Glutamatergic neuron (in vitro differentiated cells): ENCODE measurements at places on chromosomes 7 and 10.

DNA sequence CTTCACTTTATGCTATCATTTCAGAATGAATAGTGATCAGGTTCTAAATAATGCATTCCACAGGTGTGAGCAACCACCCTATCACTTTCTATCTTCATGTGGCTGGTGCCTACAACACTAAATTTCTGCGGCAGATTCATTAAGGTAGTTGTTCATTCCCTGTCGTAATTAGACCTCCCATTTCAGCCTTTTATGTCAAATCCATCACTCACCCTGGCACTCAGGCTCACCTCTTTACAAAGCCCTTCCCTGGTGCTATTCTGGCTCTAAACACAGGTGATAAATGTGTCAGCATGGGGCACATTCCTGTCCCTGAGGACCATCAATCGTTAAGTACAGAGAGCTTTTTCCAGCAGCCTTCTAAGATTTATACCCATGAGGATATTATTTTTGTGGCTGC is 300.0 kb upstream of the C7orf33 start:
- DNase-seq, result no peak

DNA sequence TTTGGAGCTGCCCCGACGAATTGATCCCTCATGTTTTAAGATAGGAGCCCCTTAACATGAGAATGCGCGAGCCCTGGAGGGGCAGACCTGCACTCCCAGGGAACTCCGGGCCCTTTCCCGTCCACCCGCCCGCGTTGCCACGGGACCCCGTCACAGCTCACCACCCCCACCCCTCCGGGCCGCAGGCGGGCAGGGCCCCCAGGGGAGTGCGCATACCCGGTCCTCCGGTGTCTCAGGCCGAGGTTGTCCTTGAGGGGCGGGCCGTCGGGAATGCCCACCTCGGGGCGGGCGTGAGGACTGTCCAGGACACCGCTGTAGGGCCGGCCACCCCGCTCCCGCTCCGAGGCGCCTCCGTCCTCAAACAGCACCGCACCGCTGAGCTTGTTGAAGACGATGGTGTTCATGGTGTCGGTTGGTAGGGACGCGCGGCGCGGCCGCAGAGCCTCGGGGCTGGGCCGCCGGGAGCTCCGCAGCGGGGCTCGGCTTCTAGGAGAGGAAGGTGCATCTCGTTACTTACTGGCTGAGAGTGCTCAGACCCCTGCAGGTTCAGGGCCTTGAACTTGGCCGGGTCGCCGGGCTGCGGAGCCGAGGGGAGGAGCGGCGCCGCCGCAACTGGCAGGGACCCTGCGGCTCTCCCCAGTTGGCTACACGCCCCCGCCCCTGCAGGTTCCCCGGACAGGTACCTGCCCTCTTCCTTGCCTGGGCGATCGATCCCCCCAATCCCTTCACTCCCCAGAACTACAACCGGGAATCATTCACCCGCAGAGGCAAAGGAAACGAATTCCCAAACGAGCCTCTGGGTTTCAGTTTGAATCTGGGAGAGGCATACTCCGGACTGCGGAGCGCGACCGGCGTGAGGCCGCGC is 2.4 kb downstream of the MKX start:
- DNase-seq, result peak; percentile 56

DNA sequence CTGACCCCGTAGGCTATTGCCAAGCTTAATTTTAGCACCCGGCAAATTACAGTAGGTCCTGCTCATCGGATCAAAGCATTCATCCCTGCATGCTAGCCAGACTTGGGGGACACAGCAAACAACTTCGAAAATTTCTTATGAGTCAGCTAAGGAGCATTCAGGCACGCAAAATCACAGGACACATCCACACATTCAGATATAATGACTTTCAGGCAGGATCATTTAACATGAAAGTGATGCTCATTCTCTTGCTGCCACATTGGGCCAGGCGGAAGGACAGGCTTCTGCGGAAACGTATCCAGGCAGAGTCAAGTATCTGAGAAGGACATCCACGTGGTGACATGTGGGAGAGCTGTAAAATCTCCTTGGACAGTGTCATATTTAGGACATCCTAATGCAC is 474.0 kb upstream of the NRP1 start:
- no peak for DNase-seq

- DNase-seq, result no peak
Measured at GRCh38 chr10:68139448-68140272, 30.4 kb downstream of the MYPN start.

- no peak for DNase-seq
Measured at GRCh38 chr10:102504976-102505300, 1.2 kb downstream of the SUFU start.

- DNase-seq, result no peak
Measured at GRCh38 chr10:44850356-44850934, 60.7 kb upstream of the TMEM72 start.

DNA sequence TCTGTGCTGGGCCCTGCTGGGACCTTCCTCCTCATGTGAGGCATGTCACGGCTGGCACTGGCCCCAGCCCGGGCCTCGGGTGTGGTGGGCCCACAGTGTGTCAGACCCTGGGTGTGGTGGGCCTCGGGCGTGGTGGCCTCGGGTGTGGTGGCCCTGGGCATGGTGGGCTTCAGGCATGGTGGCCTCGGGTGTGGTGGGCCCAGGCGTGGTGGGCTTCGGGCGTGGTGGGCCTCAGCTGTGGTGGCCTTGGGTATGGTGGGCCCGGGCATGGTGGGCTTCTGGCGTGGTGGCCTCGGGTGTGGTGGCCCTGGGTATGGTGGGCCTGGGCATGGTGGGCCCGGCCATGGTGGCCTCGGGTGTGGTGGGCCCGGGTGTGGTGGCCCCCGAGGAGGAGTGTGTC is 40.4 kb downstream of the NKX6-2 start:
- no peak for DNase-seq

DNA sequence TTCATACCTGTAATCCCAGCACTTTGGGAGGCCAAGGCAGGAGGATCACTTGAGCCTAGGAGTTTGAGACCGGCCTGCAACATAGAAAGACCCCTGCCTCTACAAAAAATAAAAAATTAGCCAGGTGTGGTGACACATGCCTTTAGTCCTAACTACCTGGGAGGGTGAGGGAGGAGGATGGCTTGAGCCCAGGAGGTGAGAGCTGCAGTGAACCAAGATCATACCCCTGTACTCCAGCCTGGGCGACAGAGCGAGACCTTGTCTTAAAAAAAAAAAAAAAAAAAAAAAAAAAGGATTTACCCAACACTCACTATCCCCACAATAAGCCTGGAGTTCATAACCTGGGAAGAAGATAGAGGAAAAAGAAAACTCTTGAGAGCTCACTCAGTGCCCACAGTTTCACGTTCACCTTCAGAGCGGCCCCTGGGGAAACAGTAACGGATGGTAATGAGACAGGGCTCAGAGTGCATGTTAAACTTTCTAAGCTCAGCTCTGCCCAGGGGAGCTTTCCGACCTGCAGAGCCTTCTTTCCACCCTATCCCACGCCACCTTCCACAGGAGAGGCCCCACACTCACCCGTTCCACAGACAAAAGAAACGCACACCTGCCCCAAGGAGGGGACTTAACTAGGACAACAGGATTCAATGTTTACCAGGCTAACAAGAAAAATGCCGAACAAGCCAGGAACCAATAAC is 259.8 kb upstream of the KLF14 start:
- DNase-seq, result no peak
